ENCODE measurements at places on chromosomes 1 and 21.
A peak's percentile ranks its signal among the peaks of the same experiment; 100 is the strongest.

- DNase-seq = no peak
Measured at GRCh38 chr1:11535316-11535715, 56.4 kb downstream of the DISP3 start.

GRCh38 chr1:54367613-54368012 is 38.6 kb downstream of the SSBP3 start:
- no peak for DNase-seq

DNA sequence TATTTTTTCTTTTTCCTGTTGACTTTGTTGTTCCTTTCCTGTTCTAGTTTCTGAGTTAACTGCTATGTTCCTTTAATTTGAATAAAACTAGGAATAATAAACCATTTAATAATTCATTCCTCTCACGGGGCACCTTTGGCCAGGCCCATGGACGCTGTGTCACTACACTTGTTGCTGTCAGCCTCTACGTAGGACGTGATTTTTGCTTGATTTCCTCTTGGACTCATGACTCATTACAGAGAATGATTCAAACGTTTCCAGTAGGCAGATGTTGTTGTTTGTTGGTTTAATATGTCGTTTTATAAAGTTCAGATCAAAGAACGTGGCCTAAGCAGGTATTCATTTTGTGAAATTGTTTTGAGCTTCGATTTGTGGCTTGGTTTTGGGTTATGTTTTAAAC is 9.1 kb upstream of the SLC19A1 start:
- peak; percentile 94 for DNase-seq

GRCh38 chr1:232249339-232249738 is 380.6 kb downstream of the SIPA1L2 start:
- no peak for DNase-seq

- peak; percentile 60 for DNase-seq
Measured at GRCh38 chr1:154567386-154568156, at the start of gene CHRNB2. CHRNB2 (plus strand) TSS chr1:154567778; CDS start chr1:154568045, 267 bp downstream.

DNA sequence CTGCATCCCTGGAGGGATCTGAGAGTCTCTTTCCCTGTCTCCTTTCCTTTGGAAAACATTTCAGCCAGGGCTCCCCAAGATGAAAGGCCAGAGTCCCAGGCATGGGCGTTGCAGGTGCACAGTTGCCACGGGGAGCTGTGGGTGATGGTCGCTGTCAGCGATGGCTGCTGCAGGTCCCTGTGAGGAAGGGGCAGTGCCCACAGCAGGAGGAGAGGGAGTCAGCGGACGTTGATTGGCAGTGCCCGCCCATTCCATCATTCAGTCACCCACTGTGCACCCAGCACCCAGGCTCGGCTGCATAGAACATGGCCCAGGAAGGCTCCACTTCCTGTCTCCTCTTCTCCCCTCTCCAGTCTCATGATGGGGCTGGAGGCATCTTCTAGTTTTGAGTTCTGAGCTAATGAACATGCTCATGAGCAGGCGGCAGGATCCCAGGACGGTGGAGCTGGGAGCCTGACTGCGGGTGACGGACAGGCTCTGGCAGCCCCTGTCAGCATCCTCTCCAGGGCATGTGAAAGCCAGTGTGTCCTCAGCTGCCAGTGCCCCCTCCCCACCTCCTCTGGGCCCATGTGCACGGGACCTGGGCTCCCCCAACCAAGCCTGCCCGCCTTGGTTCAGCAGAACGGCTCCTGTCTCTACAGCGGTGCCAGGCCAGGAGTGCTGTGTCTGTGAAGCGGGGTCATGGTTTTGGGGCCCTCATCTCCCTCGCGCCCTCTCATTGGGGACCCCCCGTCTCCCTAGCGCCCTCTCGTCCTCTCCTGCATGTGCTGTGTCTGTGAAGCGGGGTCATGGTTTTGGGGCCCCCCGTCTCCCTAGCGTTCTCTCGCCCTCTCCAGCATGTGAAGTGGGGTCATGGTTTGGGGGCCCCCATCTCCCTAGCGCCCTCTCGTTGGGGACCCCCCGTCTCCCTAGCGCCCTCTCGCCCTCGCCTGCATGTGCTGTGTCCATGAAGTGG is 24.5 kb downstream of the COL18A1 start:
- no peak for DNase-seq

DNA sequence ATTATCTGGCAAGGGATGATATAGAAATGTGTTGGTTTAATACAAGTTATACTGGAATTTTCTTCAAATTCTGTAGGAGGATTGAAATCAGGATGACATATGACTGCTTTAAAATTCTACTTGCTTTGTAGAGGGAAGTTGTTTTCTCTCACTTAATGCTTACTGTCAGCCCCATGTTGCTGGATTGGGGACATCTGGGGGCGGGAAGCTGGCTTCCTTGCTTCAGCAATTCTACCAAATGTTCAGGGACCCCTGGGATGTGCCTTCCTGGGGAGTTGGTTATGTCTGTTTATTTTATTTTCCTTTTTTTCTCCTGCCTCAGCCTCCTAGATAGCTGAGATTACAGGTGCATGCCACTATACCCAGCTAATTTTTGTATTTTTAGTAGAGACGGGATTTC is 63.5 kb downstream of the CNIH3 start:
- no peak for DNase-seq

DNA sequence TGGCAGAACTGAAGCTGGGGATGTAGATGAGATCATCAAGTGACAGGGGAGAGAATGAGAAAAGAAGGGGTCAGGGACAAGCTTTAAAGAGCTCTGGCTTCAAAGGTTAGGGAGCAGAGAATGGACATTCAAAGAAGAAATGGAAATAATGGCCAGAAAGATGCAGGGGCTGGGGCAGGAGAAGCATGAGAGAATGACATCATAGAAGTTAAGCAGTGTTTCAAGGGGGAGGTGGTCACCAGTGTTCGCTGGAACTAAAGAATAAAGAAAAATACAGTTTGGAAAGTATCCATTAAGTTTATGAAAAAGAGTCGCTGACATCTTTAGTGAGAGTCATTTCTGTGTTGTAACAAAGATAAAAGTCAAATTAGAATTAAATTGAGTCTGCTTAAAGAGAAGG is 44.3 kb downstream of the TARBP1 start:
- no peak for DNase-seq

GRCh38 chr1:20322825-20323612 is 32.3 kb downstream of the VWA5B1 start:
- no peak for DNase-seq

DNA sequence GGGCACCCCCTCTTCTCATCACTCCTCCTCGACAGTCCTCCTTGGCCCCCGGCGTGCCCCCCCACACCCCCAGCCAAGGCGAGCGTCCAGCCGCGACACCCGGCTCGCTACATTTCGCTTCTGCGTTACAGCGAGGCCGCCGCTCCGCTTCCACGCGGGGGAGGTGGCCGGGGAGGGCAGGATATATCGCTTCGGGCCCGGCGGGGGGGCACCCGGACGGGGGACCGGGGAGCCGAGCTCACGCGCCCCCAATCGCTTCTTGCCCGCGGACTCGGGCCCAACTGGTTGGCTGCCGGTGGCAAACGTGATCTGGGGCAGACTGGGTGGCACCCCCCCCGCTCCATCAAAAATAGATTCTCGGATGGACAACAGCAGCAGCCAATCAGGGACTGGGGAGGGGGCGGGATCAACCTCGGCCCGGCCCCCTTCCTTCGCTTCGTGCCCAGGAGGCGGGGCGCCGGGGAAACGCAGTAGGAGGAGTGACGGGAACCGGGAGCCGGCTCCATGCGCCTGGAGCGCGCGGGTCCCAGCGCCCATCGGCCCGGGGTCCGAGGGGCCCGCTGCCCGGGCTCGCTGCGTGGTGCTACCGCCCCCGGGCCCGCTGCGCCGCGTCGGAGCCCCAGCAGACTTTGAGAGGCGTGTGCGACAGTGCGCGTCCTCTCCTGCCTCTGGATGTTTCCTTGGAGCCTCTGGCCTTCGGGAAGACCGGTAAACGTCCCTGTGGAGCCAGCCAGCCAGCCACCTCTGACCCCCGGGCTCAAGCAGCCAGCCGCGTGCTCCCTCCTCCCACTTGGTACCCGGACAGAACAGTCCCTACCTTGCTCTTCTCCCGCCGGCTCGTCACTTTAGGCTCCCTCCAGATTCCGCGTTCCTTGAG is at the start of gene SLC41A1:
SLC41A1 (minus strand) TSS at position 321 of the 877 bp plus-strand sequence. CDS start 2,757 bp downstream, outside the sequence.
- peak; percentile 93 for DNase-seq

DNA sequence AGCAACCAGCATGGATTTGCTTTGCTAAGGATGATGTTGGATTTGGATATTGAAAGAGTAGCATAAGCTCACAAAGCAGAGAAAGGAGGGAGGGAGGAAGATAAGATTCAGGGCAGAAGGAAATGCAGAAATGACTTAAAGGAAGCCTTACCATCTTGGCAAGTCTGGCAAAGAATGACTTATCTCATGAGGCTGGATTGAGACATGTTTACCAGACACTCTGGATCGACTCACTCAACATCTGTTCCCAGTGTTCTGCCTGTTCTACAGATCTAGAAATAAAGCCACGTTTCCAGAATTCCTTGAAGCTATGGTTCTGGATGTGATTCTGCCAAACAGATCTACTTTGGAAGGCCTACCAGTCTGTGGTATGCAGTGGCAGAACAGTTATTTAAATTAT is 38.8 kb upstream of the CTBS start:
- DNase-seq = no peak

- DNase-seq = no peak
Measured at GRCh38 chr1:233477359-233477758, 136.5 kb upstream of the KCNK1 start.

DNA sequence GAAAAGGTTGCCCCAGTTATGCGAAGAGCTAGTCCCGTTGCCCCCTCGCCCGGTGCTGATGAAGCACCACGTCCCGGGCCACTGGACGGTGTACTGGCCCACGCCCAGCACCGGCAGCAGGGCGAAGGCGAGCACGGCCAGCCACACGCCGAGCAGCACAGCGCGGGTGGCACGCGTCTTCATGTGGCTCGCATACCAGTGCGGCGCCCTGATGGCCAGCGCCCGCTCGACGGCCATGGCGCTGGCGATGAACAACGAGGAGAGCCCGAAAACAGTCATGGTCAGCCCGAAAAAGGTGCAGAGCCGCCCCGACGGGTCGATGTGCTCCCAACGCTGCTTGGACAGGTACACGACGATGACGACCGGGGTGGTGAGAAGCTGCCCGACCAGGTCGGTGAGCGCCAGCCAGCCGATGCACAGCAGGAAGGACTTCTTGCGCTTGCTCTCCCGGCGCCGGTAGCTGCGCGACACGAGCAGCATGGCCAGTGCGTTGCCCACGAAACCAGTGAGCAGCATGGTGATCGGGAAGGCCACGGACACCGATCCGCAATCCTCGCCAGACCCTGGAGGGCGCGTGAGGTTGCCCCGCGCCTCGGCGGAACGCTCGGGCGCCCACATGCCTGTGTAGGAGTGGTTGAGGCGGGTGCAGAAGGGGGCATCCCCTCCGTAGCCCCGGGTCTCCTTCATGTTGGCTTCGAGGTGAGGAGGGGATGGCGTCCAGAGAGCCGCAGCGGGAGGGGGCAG is 553 bp downstream of the PTGER3 start:
- DNase-seq = peak; percentile 7

GRCh38 chr1:30976143-30976542 is 67.6 kb upstream of the SDC3 start:
- peak; percentile 61 for DNase-seq

- no peak for DNase-seq
Measured at GRCh38 chr1:19333587-19334354, 21.6 kb downstream of the SLC66A1 start.

GRCh38 chr1:32903991-32904785 is 3.0 kb upstream of the TMEM54 start:
- no peak for DNase-seq

GRCh38 chr1:164753521-164754077 is 194.6 kb downstream of the PBX1 start:
- no peak for DNase-seq

DNA sequence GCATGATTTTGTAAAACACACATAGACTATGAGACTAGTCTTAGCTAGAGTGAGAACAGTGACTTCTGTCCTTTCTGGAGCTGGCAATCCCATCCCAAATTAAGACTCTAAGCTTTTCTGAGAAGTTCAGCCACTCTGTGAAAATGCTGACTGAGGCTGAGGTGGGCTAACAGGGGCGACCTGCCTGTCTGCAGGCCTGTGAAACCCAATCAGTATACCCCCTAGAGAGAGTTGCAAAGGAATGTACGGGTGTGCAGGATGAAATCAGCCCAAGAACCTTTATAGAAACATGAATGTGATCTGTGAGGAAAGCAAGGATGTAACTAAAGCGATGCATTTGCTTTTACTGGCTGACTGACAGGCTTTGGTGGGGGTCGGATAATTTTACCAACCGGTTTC is 16.0 kb upstream of the TBX15 start:
- DNase-seq = no peak

DNA sequence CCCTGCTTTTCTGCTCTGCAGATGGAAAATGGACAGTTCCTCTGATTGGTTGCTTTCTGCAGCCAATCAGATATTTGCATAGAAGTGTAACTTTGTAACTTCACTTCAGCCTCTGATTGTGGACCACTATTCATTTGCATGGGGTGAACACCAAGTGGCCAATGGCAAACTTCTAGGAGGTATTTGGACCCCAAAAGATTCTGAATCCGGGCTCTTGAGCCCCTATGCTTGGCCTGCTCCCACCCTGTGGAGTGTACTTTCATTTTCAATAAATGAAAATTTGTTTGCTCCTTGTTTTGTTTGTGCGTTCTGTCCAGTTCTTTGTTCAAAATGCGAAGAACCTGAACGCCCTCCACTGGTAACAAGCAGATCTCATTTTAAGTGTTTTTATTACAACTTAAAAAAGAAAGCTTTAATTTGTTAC is 6.4 kb upstream of the GSTM4 start:
- peak; percentile 38 for DNase-seq

DNA sequence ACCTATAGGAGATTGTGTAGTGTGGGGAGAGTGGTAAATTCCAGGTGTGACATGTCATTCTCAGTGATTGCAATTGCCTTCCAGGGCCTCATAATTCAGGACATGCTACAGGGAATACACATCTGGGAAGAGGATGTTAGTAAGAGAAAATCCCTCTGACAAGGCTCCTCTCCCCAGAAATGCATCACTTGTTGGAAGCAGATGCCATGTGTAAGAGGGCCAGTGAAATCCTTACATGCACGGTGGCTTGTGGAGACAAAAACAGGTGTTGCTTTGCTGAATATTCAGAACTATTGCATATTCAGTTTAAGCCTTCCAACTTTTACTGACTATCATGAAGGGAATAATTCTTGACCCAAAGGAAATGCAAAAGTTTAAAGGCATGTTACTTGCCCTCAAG is 503.4 kb downstream of the NEGR1 start:
- no peak for DNase-seq

DNA sequence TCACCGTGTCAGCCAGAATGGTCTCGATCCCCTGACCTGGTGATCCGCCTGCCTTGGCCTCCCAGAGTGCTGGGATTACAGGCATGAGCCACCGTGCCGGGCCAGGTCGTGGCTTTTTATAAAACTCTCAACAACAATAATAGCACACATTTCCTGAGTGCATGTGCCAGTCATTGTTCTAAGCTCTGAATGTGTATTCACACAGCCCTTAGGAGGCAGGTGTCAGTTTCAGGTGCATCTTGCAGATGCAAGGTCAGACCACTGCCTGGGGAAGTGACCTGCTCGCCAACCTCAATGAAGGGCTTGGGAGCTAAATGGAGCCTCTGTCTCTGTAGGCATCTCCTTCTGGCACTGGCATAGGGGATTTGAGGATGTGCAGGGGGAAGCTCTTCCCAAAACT is 1.6 kb upstream of the LEFTY2 start:
- peak; percentile 70 for DNase-seq
